ENCODE measurements at places on chromosomes 2 and 18.

GRCh38 chr18:35075132-35075531 lies 33.9 kb downstream of the MAPRE2 start:
- no peak for DNase-seq

DNA sequence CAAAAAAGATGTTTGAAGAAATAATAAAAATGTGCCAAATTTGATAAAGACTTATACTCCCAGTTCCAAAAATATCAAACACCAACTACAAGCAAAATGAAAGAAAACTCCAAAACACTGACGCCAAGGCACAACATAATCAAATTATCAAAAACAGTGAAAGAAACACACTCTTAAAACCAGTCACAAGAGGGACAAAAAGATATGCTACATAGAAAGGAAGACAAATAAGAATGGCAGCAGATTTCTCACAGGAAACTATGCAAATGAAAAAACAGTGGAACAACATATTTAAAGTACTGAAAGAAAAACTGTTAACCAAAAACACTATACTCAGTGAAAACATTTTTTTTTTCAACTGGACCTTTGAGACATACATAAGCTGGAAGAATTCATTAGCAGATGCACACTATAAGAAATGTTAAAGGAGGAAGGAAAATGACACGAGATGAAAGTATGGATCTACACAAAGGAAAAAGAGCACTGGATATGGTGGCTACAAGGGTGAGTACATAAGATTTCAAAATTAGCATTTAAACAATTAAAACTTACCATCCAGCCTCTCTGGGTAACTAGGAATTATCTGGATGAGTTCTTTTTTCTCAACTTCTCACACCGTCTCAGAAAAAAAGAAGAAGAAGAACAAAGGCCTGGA lies 94.0 kb upstream of the ACVR1C start:
- DNase-seq, result peak; percentile 17

- no peak for DNase-seq
These were observed 192.7 kb downstream of the ANAPC1 start for GRCh38 chr2:111691164-111691875.

DNA sequence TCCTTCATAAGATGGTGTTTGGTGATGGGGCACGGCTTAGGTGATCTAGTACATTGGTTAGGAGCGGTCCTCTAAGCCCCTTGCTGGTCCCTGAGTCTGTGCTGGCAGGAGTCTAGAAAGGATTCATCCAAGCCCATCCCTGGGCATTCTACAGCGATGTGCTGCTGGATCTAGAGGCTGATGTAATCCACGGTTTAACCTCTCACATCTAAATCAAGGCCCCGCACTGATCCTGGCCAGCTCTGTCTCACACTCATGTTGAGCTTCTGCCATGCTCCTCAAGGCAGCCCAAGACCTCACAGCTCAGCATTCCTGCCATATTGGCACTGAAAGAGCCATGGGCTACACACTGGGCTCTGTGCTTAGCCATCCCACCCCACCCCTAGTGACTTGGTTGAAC lies 664.8 kb downstream of the STK39 start:
- DNase-seq, result no peak

- peak; percentile 3 for DNase-seq
These were observed 178.3 kb upstream of the GATA6 start for GRCh38 chr18:21991081-21991534.

GRCh38 chr2:204436230-204436629 lies 109.0 kb upstream of the PARD3B start:
- no peak for DNase-seq

- peak; percentile 72 for DNase-seq
These were observed 8.0 kb downstream of the MC5R start for GRCh38 chr18:13831864-13832508.

DNA sequence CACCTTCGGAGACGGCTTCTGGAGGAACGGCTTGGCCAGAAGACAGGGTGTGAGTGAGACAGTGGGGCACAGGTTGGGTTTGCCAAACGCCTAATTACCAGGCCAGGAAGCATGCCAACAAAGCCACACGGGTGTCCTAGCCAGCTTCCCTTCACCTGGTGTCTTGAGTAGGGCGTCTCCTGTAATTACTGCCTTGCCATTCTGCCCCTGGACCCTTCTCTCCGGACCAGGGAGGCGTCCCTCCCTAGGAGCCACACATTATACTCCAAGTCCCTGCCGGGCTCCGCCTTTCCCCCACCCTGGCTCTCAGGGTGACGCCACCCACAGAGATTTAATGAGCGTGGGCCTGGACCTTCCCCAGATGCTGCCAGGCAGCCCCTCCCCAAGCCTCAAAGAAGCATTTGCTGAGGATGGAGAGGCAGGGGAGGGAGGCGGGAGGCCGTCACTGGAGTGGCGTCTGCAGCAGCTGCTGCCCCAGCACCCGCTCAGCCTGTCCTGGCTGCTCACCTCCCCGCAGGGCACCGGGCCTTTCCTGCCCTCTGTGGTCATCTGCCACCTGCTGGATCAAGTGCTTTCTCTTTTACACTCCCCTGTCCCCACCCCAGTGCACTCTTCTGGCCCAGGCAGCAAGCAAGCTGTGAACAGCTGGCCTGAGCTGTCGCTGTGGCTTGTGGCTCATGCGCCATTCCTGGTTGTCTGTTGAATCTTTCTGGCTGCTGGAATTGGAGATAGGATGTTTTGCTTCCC lies 20.7 kb downstream of the FOSL2 start:
- no peak for DNase-seq

- DNase-seq, result peak; percentile 42
These were observed 115.8 kb upstream of the NOSTRIN start for GRCh38 chr2:168686452-168687191.

DNA sequence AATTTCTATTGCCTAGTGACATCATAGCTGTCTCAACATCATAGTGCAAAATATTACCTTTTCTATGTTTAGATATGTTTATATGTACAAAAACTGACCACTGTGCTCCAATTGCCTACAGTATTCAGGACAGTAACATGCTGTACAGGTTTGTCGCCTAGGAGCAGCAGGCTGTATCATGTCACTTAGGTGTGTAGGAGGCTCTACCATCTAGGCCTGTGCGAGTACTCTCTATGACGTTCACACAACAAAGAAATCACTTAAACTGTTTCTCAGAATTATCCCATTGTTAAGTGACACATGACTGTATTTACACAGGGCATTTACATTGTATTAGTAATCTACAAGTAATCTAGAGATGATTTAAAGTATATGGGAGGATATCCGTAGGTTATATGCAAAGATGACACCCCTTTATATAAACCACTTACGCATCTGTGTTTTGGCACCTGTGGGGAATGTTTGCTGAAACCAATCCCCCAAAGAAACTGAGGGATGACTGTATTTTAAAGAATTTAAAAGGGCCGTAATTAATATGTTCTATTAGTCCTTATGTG lies 24.7 kb downstream of the IL1R2 start:
- peak; percentile 87 for DNase-seq

GRCh38 chr2:7930800-7931635 lies 750.8 kb upstream of the ID2 start:
- no peak for DNase-seq
